Osteoblast (primary cell): ENCODE measurements at places on chromosomes 3 and 15. TPM values are rescaled to one million over a fixed set of nuclear protein-coding genes. Genes with fewer than 3 reads are reported as not detected.

The MNS1 gene
- total RNA-seq = 2.2 and 2.9 TPM in 2 replicates

The AP4E1 gene
- total RNA-seq = 19.2 and 23.3 TPM in 2 replicates

The CACNA2D2 gene
- not detected in 2 replicates for total RNA-seq

The RAB27A gene
- 7.2 and 11.8 TPM in 2 replicates for total RNA-seq

The LMAN1L gene
- total RNA-seq = under 0.01 TPM in 1 of 2 replicates, not detected in the other

The AGBL1 gene
- total RNA-seq = not detected in 2 replicates

The INSYN1 gene
- 3.8 and 4.7 TPM in 2 replicates for total RNA-seq

The SI gene
- not detected in 2 replicates for total RNA-seq

The ZNF860 gene
- total RNA-seq = 0.59 and 0.72 TPM in 2 replicates

The GBE1 gene
- 148 and 184 TPM in 2 replicates for total RNA-seq

The PPP1R14D gene
- not detected in 2 replicates for total RNA-seq

The ENTPD3 gene
- total RNA-seq = 0.36 and 0.88 TPM in 2 replicates

The WWTR1 gene
- total RNA-seq = 79.3 and 84.7 TPM in 2 replicates
